ENCODE measurements at places on chromosomes 1 and 21.

GRCh38 chr1:16281765-16282164 is 44.8 kb upstream of the CPLANE2 start:
- no peak for DNase-seq

- no peak for DNase-seq
Measured at GRCh38 chr21:34796518-34797200, 127.9 kb downstream of the CLIC6 start.

DNA sequence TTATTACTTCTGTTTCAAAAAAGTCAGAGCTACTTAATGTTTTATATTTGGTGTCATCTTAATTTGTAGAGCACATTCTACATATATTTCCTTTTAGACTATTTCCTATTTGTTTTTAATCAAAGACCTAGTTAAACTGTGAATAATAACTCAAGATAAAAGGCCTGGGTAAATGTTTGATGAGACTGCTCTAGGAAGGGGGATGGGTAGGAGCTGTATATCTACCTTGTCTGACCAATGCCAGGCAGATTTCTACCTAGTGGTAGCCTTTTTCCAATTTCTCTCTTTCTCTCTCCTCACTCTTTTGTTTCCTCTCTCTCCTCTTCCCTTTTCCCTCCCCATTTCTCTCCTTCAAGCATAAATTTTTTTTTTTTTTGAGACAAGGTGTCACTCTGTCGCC is 31.9 kb upstream of the IVNS1ABP start:
- DNase-seq = no peak

- no peak for DNase-seq
Measured at GRCh38 chr1:205669341-205670149, 10.8 kb downstream of the SLC45A3 start.

- no peak for DNase-seq
Measured at GRCh38 chr1:53088616-53089300, 26.7 kb downstream of the PODN start.

DNA sequence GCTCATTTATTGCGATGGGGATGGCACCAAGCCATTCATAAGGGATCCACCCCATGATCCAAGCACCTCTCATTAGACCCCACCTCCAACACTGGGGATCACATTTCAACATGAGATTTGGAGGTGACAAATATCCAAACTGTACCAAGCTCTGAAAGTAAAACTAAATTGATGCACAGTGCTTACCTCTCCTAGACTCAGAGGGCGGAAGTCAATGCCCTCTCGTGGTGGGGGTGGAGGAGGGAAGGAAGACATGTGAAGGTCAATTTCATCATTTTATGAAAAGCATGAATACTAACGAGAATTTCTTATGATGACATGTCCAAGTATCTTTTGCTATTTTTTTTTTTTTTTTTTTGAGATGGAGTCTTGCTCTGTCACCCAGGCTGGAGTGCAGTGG is 120.0 kb downstream of the PGBD5 start:
- no peak for DNase-seq

DNA sequence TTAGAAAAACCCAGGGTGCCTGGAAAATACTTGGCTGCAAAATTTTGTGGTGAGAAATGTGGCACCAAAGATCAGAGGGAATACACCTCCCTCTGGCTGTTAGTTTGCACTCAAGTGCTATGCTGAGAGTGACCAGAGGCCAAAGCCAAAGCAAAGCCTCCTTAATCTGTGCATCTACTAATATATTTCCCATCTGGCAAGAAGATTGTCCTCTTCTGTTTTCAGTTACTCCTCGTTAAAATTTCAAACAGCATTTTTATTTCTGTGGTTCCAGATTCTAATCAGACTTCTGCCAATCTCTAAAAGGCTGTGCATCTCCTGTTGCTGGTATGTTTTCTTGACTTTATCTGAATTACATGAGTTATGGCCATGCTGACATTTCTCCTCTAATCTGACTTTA is 327.4 kb downstream of the TBX15 start:
- DNase-seq = no peak

- no peak for DNase-seq
Measured at GRCh38 chr1:199272139-199272544, 633.3 kb downstream of the PTPRC start.

All from T-helper 2 cell (primary cell).